ENCODE measurements at places on chromosomes 6 and 20.

DNA sequence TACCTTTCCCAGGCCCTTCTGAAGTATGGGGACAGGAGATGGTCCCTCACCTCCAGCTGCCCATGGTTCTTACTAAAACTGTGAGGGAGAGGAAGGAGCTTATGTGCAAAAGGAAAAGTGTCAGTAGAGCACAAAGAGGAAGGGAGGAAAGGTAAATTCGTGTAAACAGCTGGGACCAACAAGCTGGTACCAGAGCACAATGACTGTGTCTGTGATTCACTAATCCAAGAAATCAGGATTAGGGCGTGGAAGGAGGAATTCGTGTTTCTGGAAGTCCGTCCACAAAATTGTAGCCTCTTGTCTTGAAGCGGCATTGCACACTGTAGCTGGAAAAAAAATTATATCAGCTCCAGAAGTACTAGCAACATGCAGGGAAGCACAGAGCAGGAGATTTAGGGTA, 129.0 kb upstream of the RREB1 start:
- DNase-seq, result no peak

DNA sequence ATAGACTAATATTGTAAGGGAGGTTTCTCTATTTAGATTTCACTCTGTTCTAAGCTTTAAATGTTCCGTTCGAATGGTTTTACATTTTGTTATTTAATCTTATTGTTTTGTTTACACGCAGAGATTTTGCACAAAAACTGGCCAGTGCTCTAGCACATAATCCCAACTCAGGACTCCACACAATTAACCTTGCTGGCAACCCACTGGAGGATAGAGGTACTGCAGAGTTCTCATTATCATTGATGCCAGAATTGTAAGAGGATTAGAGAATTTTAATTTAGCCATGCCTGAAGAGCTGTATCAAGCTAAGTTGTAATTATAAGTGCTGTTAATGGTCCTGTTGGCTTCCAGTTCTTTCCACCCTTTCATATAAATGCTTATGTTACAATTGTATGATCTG, 179.7 kb upstream of the SCGN start:
- DNase-seq, result no peak

DNA sequence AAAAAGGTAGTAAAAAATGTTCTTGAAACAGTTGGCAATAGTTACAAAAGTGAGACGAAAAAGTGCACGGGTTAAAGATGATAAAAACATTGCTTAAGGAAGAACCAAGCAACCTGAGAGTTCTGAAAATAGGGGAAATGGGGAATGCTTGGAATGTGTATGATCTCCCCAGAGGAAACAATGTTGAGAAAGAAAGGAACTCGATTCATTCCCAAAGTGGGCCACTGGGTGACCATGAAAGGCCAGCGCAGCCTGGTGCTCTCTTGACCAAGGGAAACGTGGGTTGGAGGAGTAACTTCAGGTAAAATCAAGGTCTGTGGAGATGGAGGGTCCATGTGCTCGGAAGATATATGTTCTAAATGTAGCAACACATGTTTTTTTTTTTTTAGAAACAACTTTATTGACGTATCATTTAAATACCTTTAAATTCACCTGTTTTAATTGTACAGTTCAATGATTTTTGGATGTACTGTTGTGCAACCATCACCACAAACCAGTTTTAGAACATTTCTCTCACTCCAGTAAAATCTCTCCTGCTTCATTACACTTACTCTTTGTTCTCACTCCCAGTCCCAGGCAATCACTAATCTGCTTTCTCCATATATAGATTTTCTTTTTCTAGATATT, 34.5 kb upstream of the CEP85L start:
- DNase-seq, result no peak

- no peak for DNase-seq
Measured at GRCh38 chr20:63055575-63056235, 48.9 kb upstream of the BHLHE23 start.

GRCh38 chr6:19690325-19691075, 146.7 kb upstream of the ID4 start:
- no peak for DNase-seq

Measured in NCI-H1048 (cell line).